ENCODE measurements at places on chromosomes 7 and 10.

DNA sequence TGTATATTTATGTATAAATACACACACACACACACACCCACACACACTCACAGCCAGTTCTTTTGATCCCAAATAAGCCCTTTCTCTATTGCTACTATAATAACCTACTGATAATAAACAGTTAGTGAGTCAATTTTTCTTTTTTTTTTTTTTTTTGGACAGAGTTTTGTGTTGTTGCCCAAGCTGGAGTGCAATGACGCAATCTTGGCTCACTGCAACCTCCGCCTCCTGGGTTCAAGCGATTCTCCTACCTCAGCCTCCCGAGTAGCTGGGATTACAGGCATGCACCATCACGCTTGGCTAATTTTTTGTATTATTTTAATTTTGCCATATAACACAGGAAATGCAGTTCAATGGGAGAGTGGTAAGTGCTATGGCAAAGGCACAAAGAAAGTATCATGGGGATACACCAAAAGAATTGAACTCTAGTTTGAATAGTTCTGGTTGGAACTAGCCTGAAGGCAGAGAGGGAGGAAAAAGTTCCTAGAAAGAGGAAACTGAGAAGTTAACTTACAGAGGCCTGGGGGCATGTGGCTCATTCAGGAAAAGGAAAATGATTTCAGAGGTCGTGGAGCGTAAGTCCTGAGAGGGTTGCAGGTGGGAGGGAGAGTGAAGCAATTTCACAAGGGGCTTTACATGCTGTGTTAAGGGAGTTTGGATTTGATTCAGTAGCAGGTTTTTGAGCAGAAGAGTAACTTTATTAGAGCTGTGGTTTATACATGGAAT is 44.4 kb upstream of the JCAD start:
- DNase-seq = no peak

GRCh38 chr10:80500572-80501380 is 36.9 kb upstream of the SH2D4B start:
- DNase-seq = no peak

- no peak for DNase-seq
Observed at GRCh38 chr7:151393031-151393977, 16.5 kb downstream of the WDR86 start.

GRCh38 chr7:79495544-79496272 is 42.2 kb upstream of the MAGI2 start:
- peak; percentile 14 for DNase-seq

GRCh38 chr10:13440185-13441061 is 88.4 kb downstream of the BEND7 start:
- no peak for DNase-seq

- no peak for DNase-seq
Observed at GRCh38 chr7:106820321-106821217, 44.5 kb upstream of the PIK3CG start.

DNA sequence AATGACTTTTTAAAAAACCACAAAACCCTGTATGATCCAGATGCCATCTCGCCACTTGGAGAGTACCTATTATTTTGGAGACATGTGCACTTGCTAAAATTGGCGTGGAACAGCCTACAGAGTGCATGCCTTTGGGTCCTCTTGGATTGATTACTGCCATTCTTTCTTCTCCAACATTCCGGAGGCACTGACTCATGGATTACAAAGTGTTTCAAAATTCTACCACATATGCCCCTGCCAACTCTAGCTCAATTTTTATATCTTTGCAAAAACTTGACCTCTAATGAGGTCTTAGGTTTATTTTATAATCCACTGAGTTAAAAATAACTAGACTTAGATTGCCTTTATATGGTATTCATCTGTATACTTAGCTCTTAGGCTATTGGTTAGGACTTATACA is 55.8 kb upstream of the KIF5B start:
- peak; percentile 82 for DNase-seq

- no peak for DNase-seq
Observed at GRCh38 chr10:72563327-72563932, 62.4 kb downstream of the MICU1 start.

GRCh38 chr7:137454767-137455166 is 111.2 kb upstream of the PTN start:
- DNase-seq = peak; percentile 94

GRCh38 chr7:17140406-17140805 is 158.0 kb upstream of the AHR start:
- DNase-seq = no peak

- DNase-seq = peak; percentile 36
Observed at GRCh38 chr7:19558527-19558926, 150.3 kb downstream of the POLR1F start.

DNA sequence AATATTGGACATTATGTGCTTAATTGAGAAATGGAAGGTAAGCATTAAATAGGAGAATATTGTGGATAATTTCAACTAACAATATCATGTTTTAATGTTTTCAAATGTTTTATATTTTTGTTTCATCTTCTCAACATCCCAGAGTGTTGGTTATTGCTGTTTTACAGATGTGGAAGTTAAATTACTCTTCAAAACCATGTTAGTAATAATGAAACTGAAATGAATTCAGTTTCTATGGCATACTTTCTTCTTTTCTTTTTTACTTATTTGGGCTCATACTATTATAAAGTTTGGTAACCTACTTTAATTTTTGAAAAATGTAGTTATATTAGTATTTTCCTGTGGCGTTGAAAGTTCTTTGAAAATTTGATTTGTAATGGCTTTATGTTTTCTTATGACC is 4.2 kb downstream of the GLRX3 start:
- no peak for DNase-seq

DNA sequence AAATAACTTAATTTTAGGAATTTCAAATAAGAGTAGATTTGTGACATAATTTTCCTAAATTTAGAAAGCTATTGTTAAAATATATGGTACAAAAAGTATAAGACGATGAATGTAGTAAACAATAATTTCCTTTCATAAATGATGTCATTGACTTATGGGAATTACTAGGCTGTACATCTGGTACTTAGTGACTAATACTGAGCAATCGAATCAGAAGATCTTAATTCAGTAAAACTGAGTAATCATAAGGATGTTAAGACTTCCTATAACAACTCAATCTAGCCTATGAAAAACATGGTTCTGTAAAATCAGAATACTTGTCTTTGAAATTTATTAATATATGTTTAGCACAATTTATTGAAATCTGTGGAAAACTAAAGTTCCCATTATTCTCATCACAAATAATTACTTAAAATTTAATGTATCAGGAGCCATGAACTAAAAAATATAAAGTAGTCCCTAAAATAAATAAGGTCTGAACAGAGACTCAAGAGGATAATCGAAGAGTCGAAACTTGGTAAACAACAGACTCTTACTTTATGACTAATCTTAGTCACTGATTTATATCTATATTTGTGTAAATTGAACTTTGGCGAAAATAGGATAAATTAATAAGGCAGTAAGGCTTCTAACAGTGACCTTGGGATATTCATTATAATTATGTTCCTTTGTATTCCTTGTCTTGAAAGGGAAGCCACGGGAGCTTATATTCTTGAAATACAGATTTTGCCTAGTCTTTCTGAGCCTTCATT is 142.1 kb downstream of the HGF start:
- DNase-seq = peak; percentile 50

GRCh38 chr7:155856656-155857055 is 44.4 kb upstream of the SHH start:
- no peak for DNase-seq
